ENCODE measurements at places on chromosomes 12 and 14. TPM values are rescaled to one million over a fixed set of nuclear protein-coding genes. Genes with fewer than 3 reads are reported as not detected.

TTC5 gene
- polyA plus RNA-seq: 8.7 TPM

PKP2 gene
- 15.1 TPM for polyA plus RNA-seq

ARHGAP9 gene
- polyA plus RNA-seq: 0.95 TPM

CLEC4C gene
- not detected for polyA plus RNA-seq

KRT3 gene
- not detected for polyA plus RNA-seq

BLTP3B gene
- polyA plus RNA-seq: 15.6 TPM

NCKAP5L gene
- 5.5 TPM for polyA plus RNA-seq

SLC25A3 gene
- 292 TPM for polyA plus RNA-seq

KRT6B gene
- polyA plus RNA-seq: 0.07 TPM

CABP1 gene
- not detected for polyA plus RNA-seq

C12orf54 gene
- not detected for polyA plus RNA-seq

HOXC4 gene
- not detected for polyA plus RNA-seq

REP15 gene
- polyA plus RNA-seq: 0.12 TPM

LHX5 gene
- not detected for polyA plus RNA-seq

PROX2 gene
- polyA plus RNA-seq: not detected

DPF3 gene
- polyA plus RNA-seq: 0.09 TPM

PMEL gene
- polyA plus RNA-seq: 3.3 TPM

KRT7 gene
- polyA plus RNA-seq: 0.83 TPM

FRMD6 gene
- 2.4 TPM for polyA plus RNA-seq

DNA sequence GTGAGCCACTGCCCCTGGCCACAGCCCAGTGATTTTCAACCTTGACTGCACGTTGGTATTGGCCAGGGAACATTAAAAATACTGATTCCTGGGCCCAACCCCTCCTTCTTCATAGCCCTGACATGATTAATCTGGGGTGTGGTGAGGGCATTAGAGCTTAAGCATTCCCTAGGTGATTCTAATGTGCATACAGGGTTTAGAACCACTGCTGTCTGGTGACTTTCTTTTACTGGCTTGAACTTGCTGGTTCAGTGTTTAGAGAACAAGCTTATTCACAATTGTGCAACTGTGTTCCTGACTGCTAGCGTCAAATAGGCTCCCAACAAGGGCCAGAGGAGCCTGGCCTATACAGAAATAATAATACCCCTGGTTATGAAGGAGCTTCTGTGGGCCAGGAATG lies 488.8 kb upstream of the CCDC196 start:
- DNase-seq: no peak

GRCh38 chr14:61889914-61890351 lies 127.7 kb downstream of the SNAPC1 start:
- no peak for DNase-seq

DNA sequence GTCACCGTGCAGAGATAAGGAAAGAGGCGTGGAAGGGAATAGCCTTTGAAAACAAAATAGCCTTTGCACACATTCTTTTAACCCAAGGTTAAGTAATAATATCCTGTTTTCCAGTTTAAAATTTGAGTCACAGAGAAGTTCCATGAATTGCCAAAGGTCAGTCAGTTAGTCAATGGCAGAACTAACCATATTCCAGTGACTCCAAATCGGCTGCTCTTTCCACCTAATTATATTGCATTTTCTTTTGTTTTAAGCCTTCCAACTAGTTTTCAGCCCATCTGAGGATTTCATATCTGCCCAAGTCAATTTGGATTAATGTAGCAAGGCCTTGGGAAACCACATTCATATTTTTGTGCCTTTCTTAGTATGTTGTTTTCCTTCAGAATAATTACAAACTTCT lies 373.0 kb downstream of the CCDC91 start:
- DNase-seq: no peak

DNA sequence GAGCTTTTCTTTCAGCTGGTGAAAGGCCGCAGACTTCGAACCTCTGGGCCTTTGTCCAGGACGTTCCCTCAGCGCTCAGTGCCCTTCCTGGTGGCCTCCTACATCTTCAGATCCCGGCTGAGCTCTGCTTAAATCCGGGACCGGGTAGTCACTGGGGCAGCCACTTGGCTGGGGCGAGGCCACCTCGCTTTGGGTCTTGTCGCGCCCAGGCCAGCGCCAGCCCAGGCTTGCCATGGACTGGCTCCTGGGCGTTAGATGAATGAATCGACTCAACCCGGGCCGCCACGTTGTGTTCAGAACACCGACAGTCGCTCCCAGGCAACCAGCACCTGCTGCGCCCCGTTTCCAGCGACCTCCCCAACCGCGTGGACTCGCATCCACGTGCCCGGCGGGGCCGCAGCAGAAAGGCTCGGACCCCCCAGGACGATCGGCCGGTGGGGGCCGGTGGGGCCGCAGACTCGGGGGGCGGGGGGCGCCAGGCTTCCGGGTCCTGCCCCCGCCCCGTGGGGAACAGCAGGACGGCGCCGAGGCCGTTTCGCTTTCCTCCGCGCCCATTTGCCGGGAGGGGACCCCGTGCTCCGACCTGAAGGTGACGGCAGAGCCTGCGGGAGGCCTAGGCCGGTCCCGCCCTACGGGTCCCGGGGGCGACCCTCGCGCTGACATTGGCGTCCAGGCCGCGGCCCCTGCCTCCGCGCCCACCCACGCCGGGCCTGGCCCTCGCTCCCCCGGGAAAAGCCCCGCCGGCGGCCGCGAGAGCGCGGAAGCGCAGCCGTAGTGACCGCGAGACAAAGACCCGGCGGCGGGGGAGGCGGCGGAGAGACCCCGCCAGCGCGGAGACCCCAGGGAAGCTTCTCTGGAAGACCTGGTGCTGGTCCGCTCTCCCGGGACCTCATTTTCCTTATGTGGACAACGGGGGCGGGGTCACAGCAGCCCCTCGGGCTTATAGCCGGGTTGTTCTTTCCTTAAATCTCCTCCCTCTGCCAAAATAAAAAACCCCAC lies 37.3 kb upstream of the RCOR1 start:
- DNase-seq: no peak

- no peak for DNase-seq
These were observed 106.6 kb downstream of the BRMS1L start for GRCh38 chr14:35932659-35933159.

DNA sequence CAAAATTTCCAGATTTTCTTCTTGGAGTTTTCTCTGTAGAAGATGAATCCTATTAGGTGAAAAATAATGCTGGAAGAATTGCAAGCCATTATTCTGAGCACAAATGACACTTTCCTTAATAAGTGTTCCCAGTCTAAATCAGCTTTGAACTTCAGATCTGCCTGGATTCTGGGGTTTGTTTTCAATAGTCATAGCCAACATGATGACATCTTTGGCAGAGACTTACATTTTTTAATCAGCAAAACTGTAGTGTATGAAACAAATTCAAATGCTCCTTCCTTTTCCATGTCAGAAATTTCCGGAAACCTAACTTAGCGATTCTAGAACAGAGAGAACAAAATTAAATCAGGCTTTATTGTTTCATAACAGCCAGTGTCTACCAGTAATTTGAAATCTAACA lies 88.5 kb downstream of the TSPAN8 start:
- no peak for DNase-seq

GRCh38 chr12:126554625-126555024 lies 1489.4 kb downstream of the AACS start:
- DNase-seq: no peak

- no peak for DNase-seq
These were observed 110.4 kb downstream of the BCAT1 start for GRCh38 chr12:24838531-24838950.

GRCh38 chr12:102757154-102757881 lies 159.7 kb downstream of the PAH start:
- DNase-seq: no peak

- DNase-seq: no peak
These were observed 193.6 kb upstream of the RASSF8 start for GRCh38 chr12:25764892-25765291.

DNA sequence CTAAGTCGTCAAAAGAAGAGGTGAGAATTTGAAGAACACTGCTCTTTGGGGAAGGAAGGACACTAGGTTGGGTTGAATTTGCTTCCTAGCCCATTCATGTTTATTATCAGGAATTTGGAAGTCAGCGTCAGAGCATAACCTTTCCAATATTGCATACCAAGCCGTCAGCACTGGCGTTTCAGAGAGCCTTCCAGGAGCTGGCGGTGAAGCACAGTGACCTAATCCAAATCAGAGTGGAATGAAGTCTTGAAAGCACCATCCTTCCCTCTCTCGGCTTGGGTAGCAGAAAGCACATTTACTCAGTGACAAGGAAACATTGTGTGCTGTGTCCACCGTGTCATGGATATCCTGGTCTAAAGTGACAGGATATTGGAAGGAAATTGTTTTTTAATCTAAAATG lies 240.3 kb upstream of the PELI2 start:
- no peak for DNase-seq

- DNase-seq: no peak
These were observed 69.9 kb downstream of the TBK1 start for GRCh38 chr12:64521833-64522232.

- DNase-seq: no peak
These were observed 92.8 kb upstream of the METAP2 start for GRCh38 chr12:95380997-95381786.

- no peak for DNase-seq
These were observed 294.1 kb downstream of the DPF3 start for GRCh38 chr14:72599579-72600470.

DNA sequence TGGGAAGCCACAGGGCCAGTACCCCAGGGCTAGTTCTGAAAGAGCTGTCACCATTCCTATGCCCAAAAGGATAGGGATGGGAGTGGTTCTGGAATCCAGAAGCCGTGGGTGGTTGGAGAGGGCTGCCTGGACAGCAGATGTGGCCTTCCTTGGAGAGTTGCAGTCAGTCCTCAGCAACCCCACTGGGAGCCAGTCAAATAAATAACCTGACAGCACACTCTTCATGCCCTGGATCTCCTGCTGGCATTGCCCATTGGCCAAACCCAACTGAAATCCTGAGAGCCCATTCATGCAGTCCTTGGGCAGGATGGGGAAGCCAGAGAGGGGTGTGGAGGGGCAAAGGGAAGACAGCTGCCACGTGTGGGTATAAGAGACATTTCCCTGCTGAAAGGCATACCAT lies 128.2 kb downstream of the PTPN11 start:
- DNase-seq: no peak

- DNase-seq: no peak
These were observed 168.1 kb upstream of the GSC start for GRCh38 chr14:94938016-94938415.

DNA sequence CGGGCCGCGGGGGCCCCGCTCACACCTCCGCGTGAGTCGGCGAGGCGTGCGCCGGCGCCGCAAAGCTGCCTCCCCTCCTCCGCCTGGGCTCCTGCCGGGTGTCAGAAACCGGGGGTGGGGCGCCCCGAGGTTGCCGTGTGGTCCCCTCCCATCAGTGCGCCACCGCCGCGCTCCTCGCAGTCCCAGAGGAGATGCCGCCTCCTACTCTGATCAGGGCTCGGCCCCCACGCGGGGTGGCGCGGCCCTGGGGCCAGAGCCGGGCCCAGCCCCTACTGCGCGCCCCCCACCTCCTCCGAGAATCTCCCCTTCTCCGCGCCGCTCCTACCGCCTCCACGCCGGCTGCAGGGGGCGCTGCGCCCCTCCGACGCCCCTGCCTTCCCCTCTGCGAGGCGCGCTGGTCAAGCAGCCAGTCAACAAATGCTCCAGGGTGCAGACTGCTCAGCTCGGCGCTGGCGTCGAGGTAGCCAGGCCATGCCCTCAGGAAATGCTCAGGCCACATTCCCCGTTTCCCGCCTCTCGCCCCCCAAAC lies 467 bp upstream of the JAG2 start:
- no peak for DNase-seq

DNA sequence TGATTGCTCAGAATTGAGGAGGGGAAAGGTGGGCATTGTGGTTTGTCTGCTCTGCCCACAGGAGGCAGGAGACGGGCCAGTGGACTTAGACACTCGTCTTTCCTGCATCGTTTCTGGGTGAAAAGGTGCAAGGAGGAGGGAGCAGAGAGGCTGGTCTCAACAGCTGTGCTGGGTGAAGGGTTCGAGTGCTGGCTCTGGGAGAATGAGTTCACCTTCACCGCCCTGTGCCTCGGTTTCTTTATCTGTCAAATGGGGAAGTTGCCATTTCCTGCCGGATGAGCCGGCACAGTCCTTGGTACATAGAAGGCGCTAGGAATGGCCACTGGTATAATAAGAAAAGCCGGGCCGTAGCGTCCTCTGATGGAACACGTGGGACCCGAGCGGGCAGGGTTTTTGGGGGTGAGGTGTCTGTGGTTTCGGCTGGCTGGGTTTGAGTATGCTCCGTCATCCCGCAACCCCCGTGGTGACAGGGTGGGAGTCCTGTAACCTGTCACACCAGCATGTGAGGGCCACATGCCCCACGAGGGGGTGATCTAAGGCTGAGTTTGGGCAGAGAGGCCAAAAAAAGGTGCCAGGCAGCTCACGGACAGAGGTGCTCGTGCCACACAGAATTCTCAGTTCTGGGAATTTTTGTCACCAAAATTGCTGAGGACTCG lies 7.3 kb downstream of the BCL7A start:
- DNase-seq: no peak

GRCh38 chr14:93105362-93105761 lies 10.4 kb downstream of the ITPK1 start:
- no peak for DNase-seq

GRCh38 chr12:115191342-115191741 lies 507.4 kb upstream of the TBX3 start:
- DNase-seq: no peak

DNA sequence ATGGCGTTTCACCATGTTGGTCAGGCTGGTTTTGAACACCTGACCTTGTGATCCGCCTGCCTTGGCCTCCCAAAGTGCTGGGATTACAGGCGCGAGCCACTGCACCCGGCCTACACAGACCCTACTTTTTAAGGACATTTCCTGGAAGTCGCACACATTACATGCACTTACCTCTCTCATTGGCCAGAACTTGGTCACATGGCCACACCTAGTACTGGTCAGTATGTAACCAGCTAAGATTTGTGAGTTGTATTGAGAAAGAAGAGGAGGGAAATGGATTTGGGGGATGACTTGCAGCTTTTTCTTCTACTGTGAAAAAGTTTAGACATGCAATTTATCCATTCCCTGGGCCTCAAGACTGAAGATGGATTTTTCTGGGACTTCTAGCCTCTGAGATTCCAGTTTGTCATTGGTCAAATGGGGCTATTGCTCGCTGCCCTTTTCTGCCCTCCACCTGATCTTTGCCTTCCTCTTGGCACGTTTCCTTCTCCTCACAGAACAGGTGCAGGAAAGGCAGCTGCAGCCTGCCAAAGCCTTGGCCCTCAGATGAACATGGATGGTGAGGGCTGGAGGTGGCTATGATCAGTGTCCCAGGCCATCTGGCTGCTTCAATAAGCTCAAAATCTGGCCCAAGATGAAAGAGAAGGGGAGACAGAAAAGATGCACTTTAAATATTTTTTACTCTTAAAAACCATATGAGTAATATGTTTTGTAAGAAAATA lies 7.1 kb upstream of the ZDHHC22 start:
- no peak for DNase-seq

All from HepG2 (cell line).